ENCODE measurements at places on chromosomes 13 and 19. TPM values are rescaled to one million over a fixed set of nuclear protein-coding genes. Genes with fewer than 3 reads are reported as not detected.

GRCh38 chr19:35438527-35438926 lies 9.5 kb upstream of the FFAR2 start:
- no peaks in the 10 kb centered on the region for H3K36me3 ChIP-seq
- H3K4me3 ChIP-seq: no peak overlapping the region
- H3K4me1 ChIP-seq: peaks cover 7% of the 10 kb centered on the region
- H3K27ac ChIP-seq: no peak overlapping the region
- no peak for DNase-seq

Gene ZNF235
- total RNA-seq: 15.0 TPM

Gene ZNF256
- 7.3 TPM for total RNA-seq

DNA sequence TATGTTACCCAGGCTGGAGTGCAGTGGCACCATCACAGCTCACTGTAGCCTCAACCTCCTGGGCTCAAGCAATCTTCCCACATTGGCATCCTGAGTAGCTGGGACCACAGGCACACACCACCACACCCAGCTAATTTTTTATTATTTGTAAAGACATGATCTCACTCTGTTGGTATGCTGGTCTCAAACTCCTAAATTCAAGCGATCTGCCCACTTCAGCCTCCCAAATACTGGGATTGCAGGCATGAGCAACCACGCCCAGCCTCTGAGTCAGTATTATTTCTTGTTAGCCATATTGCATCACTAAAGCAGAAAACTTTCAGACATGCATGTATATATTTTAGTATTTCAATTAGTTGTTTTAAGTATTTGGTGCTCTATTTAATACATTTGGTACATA lies 376.4 kb downstream of the GPC6 start:
- no peak overlapping the region for H3K4me3 ChIP-seq
- no peaks in the 10 kb centered on the region for H3K4me1 ChIP-seq
- H3K27me3 ChIP-seq: no peaks in the 10 kb centered on the region
- no peaks in the 10 kb centered on the region for H3K36me3 ChIP-seq
- H3K27ac ChIP-seq: no peak overlapping the region

- no peaks in the 10 kb centered on the region for H3K36me3 ChIP-seq
- DNase-seq: no peak
- peaks cover 6% of the 10 kb centered on the region for H3K4me1 ChIP-seq
- H3K27me3 ChIP-seq: peaks cover 2% of the 10 kb centered on the region
- no peak overlapping the region for H3K4me3 ChIP-seq
Measured at GRCh38 chr13:91219201-91219600, 128.3 kb upstream of the MIR17HG start.

DNA sequence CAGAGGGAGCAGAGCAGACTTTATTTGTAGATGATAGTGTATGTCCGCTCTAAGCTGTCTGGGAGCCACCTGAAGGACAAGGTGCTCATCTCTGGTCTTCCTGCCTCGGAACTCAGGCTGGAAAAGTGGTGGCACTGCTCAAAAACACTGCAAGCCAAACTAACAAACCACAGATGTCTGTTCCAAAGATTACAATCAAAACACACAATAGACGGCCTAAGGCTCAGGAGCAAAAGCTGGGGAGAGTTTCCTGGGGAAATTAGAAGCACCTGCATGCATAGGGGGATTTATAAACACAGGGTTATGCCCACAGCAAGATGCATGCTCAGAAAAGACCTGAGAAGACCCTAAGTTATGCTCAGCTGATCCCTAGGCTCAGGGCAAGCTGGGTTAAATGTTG lies 9.4 kb upstream of the EVI5L start:
- H3K4me1 ChIP-seq: no peaks in the 10 kb centered on the region
- H3K27ac ChIP-seq: no peak overlapping the region
- H3K27me3 ChIP-seq: peaks cover 36% of the 10 kb centered on the region
- DNase-seq: no peak

Gene THAP8
- total RNA-seq: 10.1 TPM

Gene POGLUT2
- 20.7 TPM for total RNA-seq

DNA sequence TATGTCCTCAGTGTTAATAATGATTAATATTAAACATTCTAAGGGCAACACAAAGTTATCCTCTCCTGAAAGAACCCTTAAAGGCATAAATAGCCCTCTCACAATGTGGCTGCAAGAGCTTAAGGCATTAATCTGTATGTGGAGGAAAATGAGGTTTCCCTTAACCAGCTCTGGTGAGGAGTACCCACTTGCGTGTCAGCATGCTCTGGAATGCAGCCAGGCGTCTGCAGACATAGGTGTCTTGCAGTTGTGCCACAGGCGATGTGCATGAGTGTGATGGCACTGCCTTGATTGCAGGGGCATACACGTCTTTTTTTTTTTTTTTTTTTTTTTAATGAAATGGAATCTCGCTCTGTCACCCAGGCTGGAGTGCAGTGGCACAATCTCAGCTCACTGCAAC lies 91.9 kb downstream of the RAB20 start:
- no peak overlapping the region for H3K4me3 ChIP-seq
- DNase-seq: no peak
- H3K36me3 ChIP-seq: peaks cover 13% of the 10 kb centered on the region

Gene ADAMTSL5
- 4.8 TPM for total RNA-seq

Gene MAST1
- total RNA-seq: 5.3 TPM

Gene ACTMAP
- total RNA-seq: 21.1 TPM

- no peak overlapping the region for H3K4me3 ChIP-seq
- H3K27me3 ChIP-seq: peaks cover 19% of the 10 kb centered on the region
- peaks cover 11% of the 10 kb centered on the region for H3K4me1 ChIP-seq
- H3K36me3 ChIP-seq: peaks cover 3% of the 10 kb centered on the region
Measured at GRCh38 chr19:56083668-56084067, 37.4 kb downstream of the ZNF787 start.

DNA sequence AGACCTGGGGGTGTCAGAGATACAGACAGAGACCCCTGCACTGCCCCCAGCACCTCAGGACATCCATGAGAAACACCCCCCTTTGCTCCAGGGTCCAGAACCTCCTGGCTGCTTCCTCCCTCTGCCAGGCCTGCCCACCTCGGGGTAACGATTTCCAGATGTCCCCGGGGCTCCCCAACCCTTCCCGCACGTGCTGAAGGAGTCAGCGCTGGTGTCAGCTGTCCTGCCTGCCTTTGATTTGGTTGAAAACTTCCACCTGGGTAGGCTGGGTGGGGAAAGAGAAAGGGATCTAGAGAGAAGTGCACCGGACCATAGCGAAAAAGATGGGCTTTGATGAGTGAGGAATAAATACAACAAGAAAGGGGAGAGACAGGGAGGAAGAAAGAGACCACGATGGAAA lies 1.5 kb upstream of the CGB7 start:
- no peak overlapping the region for H3K27ac ChIP-seq
- H3K27me3 ChIP-seq: peaks cover 70% of the 10 kb centered on the region
- no peak overlapping the region for H3K4me3 ChIP-seq
- DNase-seq: no peak
- no peaks in the 10 kb centered on the region for H3K36me3 ChIP-seq

Gene KLK14
- total RNA-seq: 0.89 TPM

GRCh38 chr13:59281453-59281852 lies 882.3 kb downstream of the DIAPH3 start:
- H3K27ac ChIP-seq: no peak overlapping the region
- no peak overlapping the region for H3K4me3 ChIP-seq
- H3K4me1 ChIP-seq: peaks cover 13% of the 10 kb centered on the region
- no peaks in the 10 kb centered on the region for H3K27me3 ChIP-seq

DNA sequence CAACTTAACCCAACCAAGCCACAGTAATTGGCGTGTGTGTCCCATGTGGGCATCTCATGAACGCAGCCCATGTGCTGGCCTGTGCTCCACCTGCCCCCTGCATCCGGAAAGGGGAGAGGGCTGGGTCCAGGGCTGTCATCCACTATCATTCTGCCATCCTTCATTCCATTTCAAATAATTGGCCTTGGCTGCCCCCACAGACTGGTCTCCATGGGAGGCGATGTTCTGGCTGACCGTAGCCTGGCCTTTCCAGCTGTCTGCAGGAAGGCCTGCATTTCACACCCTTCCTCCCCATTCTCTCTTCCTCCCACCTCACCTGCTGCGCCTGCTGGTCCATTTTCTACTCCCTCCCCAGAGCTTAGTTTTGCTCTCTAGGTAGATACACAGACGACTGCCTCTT lies 442.8 kb downstream of the COG6 start:
- H3K4me3 ChIP-seq: no peak overlapping the region
- peaks cover 25% of the 10 kb centered on the region for H3K4me1 ChIP-seq
- H3K36me3 ChIP-seq: no peaks in the 10 kb centered on the region

Gene FGF21
- not detected for total RNA-seq

DNA sequence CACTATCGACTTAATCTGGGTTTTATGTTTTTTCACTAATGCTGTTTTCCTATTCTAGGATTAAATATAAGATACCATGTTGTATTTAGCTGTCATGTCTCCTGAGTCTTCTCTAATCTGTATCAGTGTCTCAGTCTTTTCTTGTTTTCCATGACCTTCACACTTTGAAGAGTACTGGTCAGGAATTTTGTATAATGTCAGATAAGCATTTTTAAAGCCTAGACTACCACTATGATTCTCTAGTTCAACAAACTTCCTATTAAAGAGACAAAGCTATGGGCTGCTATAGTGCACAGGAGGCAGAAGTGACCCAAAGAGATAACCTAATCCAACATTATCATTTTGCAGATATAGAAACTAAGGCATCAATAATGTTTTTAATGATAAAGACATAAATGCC lies 63.0 kb upstream of the ZDHHC20 start:
- peaks cover 9% of the 10 kb centered on the region for H3K4me1 ChIP-seq
- H3K27ac ChIP-seq: no peak overlapping the region
- DNase-seq: no peak
- no peaks in the 10 kb centered on the region for H3K27me3 ChIP-seq
- H3K4me3 ChIP-seq: no peak overlapping the region

Gene TRIM13
- 49.1 TPM for total RNA-seq

Data from progenitor cell of endocrine pancreas (in vitro differentiated cells).